Left ventricle myocardium inferior (tissue), 1 donor: ENCODE measurements at places on chromosomes 7 and 10.

DNA sequence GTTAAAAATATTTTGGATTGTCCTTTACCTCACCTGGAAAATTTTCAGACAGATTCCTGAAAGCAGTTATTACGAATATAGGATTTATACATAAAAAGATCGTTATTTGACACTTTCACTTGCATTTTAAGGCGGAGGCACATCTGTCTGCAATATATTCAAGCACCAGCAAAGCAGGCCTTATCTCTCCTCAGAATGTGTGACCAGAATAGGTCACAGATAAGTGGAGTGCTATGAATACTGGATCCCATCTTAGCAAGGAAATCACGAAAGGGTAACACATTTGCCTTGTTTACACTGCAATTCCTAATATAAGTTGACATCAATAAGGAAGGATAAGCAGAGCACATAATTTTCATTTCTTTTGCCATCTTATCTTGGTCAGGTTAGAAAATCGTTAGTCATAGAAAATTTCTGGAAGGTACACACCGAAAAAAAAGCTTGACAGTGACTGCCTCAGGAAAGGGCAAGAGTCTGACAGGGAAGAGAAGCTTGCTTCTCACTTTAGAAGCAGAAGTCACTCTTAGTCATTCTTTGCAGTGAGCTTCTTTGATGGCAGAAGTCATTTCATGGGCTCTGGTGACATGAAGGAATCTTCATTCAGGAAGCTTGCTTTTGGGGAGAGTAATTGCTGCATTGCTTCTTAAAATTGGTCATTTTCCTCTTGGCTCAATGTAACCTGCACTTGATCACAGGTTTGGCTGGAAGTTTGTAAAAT, 98.1 kb upstream of the STK17A start:
- no peaks in the 10 kb centered on the region for H3K27me3 ChIP-seq
- peak overlapping the region; percentile 25 for H3K27ac ChIP-seq
- no peak overlapping the region for H3K4me3 ChIP-seq
- no peaks in the 10 kb centered on the region for H3K36me3 ChIP-seq
- peaks cover 26% of the 10 kb centered on the region for H3K4me1 ChIP-seq
- no peak for DNase-seq

DNA sequence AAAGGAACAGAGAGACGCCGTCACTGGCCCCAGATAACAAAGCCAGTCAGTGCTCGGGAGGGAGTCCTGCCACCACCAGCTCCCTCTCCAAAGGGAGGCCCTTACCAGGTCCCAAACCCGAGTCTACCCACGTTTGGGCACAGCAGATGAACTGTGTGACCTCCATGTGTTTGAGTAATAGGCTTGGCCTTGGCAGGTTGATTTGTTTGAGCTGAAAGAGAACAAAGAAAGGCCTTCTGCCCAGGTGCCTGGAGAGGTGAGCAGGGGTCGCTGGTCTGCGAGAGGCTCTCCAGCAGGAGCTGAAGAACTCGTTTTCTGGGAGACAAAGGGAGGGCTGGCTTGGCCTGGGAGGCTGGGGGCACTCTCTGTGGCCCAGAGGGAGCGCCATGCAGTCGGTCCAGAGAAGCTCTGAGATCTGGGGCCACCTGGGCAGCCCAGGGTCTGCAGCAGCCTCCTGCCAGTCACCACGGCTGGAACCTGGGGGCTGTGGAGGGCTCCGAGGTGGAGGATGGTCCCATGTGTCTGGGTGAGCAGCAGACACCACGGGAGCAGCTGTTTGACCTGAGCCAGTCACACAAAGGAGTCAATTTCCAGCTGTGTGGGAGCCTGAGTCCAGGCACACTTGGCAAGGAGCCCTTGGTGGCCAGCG, 99.7 kb downstream of the PAXIP1 start:
- H3K4me1 ChIP-seq, result no peaks in the 10 kb centered on the region
- H3K4me3 ChIP-seq, result no peak overlapping the region
- H3K36me3 ChIP-seq, result no peaks in the 10 kb centered on the region
- H3K27me3 ChIP-seq, result peaks cover 31% of the 10 kb centered on the region
- no peak overlapping the region for H3K27ac ChIP-seq
- no peak for DNase-seq

- no peaks in the 10 kb centered on the region for H3K36me3 ChIP-seq
- no peak overlapping the region for H3K27ac ChIP-seq
- no peaks in the 10 kb centered on the region for H3K27me3 ChIP-seq
- no peak overlapping the region for H3K4me3 ChIP-seq
- no peak for DNase-seq
Observed at GRCh38 chr7:123198668-123199652, 809 bp downstream of the SLC13A1 start.

- no peaks in the 10 kb centered on the region for H3K4me1 ChIP-seq
- no peaks in the 10 kb centered on the region for H3K27me3 ChIP-seq
- no peaks in the 10 kb centered on the region for H3K36me3 ChIP-seq
- H3K27ac ChIP-seq, result no peak overlapping the region
Observed at GRCh38 chr7:104366390-104366789, 38.0 kb downstream of the LHFPL3 start.

DNA sequence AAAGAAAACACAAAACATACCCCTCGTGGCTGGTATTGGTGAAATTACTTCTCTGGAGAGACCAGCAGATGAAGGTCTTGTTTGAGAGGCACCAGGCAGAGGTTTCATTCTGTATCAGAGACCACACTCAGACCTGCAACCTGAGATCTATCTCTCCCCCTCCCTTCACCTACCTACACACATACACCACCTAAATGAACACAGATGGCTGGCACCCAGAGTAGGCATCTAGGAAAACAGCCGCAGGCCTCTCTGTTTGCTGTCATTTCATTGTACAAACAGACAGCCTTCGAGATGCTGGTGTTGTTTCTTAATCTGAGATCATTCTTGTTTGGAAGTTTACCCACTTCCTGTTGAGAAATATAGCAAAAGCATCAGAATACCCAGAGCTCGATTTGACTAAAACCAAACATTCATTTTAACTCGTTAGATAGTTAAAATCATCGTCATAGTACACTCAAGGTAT, 173.9 kb upstream of the SLC25A13 start:
- no peaks in the 10 kb centered on the region for H3K4me1 ChIP-seq
- no peak for DNase-seq
- H3K27ac ChIP-seq, result no peak overlapping the region
- H3K4me3 ChIP-seq, result no peak overlapping the region
- no peaks in the 10 kb centered on the region for H3K36me3 ChIP-seq

GRCh38 chr10:102112210-102112817, 7.9 kb downstream of the LDB1 start:
- H3K4me1 ChIP-seq, result peaks cover 57% of the 10 kb centered on the region
- H3K36me3 ChIP-seq, result peaks cover 45% of the 10 kb centered on the region
- H3K27ac ChIP-seq, result peak overlapping the region; percentile 97

DNA sequence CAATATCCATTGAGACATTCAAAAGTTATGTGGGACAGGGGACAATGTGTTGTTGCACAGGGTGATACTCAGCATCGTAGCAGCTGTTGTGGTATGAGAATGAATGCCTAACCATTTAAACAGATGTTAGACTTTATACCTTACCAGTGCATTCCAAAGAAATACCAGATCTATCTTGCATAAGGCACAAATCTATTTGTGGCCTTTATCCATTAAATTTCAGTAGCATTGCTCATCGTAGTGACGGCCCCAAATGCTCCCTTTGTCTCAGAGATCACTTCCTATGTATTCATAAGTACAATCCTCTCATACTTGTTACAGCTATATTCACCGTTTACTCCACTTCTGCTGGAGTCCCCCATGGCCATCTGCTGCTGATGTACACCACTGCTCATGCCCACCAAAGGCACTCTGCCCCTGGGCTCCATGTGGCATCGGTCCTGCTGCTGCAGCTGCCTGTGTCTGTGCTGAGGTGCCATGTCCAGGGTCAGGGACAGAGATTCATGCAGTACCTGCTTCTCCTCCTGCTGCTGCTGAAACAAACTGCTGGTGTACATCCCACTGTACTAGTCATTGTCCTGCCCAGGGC, 96.3 kb downstream of the CPED1 start:
- peak overlapping the region; percentile 39 for H3K4me3 ChIP-seq
- no peaks in the 10 kb centered on the region for H3K36me3 ChIP-seq
- H3K4me1 ChIP-seq, result peaks cover 54% of the 10 kb centered on the region
- H3K27me3 ChIP-seq, result no peaks in the 10 kb centered on the region
- no peak for DNase-seq

DNA sequence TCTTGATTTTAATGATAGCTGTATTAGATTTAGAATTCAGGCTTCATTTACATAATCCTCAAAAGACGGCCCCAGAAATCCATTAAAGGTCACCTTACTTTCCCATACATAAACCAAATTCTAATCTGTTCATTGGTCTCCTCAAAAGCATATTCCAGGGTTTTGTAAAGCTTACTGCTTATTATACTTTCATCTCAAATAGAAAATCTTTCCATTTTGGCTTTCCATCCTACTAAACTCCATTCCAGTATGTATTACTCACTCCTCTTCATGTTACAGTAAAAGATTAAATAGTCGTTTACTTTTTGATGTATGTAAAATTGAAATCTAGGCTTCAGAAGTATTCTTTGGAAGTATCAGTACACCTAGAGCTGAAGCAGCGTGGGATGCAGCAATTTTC, 143.5 kb upstream of the LRRN3 start:
- no peak for DNase-seq
- no peaks in the 10 kb centered on the region for H3K36me3 ChIP-seq
- H3K4me1 ChIP-seq, result peaks cover 33% of the 10 kb centered on the region

- H3K36me3 ChIP-seq, result no peaks in the 10 kb centered on the region
- no peak for DNase-seq
- peaks cover 28% of the 10 kb centered on the region for H3K4me1 ChIP-seq
- H3K4me3 ChIP-seq, result no peak overlapping the region
- no peaks in the 10 kb centered on the region for H3K27me3 ChIP-seq
Observed at GRCh38 chr7:2504889-2505375, 14.6 kb upstream of the LFNG start.

DNA sequence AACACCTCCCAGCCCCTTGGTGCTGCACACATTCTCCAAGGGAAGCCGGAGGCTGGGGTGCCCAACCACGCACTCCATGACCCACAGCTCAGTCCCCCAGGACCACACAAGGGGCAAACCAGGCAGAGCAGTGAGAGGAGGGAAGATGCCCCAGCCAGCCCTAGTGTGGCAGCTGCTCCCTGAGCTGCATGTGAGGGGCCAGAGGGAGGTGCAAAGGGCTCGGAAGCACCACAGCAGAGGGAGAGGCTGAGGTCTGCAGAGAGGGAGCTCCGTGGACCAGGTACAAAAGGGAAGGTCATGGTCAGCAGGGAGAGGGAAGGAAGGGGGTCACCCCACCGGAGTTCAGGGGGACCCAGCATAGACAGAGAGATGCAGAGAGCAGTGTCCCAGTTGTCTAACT, 1.5 kb upstream of the CALML5 start:
- DNase-seq, result no peak
- no peak overlapping the region for H3K4me3 ChIP-seq
- H3K4me1 ChIP-seq, result no peaks in the 10 kb centered on the region
- no peak overlapping the region for H3K27ac ChIP-seq

DNA sequence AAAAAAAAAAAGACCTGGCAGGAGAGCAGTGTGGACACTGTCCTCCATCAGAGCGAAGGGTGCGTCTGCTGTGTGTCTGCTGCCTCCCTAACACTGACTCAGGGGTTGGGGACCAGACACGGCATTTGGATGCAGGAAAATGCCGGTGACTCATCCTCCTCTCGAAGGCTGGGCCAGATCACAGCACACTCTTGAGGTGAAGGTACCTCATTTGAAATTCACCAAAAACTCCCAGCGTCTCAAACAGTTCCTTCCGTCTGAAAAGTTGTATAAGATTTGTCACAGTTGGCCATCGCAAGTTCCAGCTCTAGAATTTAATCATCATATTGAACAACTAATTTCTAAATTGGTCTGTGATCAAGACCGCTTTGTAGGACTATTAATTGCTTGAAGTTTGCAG, 118.1 kb upstream of the LYZL2 start:
- H3K4me3 ChIP-seq, result no peak overlapping the region
- H3K4me1 ChIP-seq, result peaks cover 13% of the 10 kb centered on the region
- H3K36me3 ChIP-seq, result no peaks in the 10 kb centered on the region
- no peak overlapping the region for H3K27ac ChIP-seq
- no peaks in the 10 kb centered on the region for H3K27me3 ChIP-seq

- DNase-seq, result no peak
- H3K36me3 ChIP-seq, result no peaks in the 10 kb centered on the region
- H3K4me3 ChIP-seq, result no peak overlapping the region
- H3K27ac ChIP-seq, result no peak overlapping the region
- no peaks in the 10 kb centered on the region for H3K27me3 ChIP-seq
Observed at GRCh38 chr7:132407764-132408163, 168.5 kb downstream of the PLXNA4 start.

DNA sequence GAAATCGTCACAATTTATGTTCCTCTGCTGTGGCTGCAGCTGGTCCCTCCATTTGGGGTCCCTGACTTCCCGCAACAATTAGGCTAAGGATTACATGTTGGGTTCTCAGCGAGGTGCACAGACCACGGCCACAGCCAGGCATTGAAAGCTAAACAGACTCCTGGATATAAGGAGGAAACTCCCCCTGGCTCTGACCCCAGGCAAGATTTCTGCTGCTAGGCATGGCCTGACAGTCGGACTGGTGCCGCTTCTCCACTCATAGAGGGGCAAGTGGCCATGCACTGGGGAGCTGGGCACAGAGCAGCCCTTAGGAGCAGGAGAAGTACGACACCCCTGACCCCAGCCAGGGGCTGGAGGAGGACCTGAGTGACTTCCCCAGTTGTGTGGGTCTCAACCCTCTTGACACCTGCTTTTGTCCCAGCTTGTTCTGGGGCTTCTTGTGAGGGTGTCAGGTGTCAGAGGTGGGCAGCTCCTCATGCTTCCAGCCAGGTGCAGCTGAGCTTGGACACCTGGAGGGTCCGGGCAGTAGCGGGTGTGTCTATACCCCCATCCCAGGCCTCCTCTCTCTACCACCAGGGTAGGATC, 38.3 kb downstream of the TSPAN15 start:
- peaks cover 43% of the 10 kb centered on the region for H3K4me1 ChIP-seq
- peak; percentile 6 for DNase-seq
- no peaks in the 10 kb centered on the region for H3K27me3 ChIP-seq
- peaks cover 4% of the 10 kb centered on the region for H3K36me3 ChIP-seq
- H3K27ac ChIP-seq, result no peak overlapping the region

DNA sequence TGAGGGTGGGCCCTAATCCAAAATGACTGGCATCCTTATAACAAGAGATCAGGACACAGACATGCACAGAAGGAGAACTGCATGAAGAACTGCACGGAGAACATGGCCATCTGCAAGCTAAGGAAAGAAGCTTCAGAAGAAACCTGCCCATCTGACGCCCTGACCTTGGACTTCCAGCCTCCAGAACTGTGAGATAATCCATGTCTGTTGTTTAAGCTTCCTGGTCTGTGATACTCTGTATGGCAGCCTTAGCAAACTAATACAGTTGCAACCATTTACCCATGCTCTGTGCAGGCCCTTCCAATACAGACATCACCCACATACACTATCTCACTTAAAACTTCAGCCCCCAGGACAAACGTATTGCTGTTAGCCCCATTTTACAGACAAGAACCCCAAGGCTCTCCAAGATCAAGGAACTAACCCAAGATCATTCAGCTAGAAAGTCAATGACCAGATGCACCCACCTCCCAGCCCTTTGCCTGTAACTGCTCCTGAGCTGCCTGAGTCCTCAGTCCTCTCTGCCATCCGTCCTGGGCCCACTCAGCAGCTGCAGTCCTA, 39.7 kb downstream of the DLG5 start:
- H3K27ac ChIP-seq, result peak overlapping the region; percentile 48
- H3K36me3 ChIP-seq, result no peaks in the 10 kb centered on the region
- peaks cover 40% of the 10 kb centered on the region for H3K4me1 ChIP-seq
- H3K27me3 ChIP-seq, result no peaks in the 10 kb centered on the region
- DNase-seq, result no peak
- peak overlapping the region; percentile 35 for H3K4me3 ChIP-seq

GRCh38 chr7:126443951-126444350, 808.8 kb downstream of the GRM8 start:
- H3K27ac ChIP-seq, result no peak overlapping the region
- no peaks in the 10 kb centered on the region for H3K36me3 ChIP-seq
